ENCODE measurements at places on chromosomes 7 and 10.
A peak's percentile ranks its signal among the peaks of the same experiment; 100 is the strongest.

DNA sequence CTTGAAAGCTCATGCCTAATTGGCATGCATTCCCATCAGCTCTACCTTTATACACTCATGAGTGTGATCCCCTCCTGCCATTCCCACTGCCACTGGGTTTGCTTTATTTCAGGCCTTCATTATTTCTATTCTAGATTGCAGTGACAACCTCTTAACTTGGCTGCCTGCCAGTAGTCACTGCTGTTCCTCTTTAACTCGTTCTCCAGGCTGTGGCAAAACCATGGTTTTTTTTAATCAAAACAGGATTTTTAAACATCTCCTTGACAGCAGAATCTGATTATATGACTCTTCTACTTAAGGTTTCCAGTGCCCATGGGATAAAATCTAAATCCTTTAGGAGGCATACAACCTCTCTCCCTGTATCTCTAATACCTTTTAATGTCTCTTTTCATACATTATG lies 223.7 kb upstream of the PCDH15 start:
- no peak for DNase-seq

- DNase-seq: no peak
These were observed 67.5 kb downstream of the CHST15 start for GRCh38 chr10:124025660-124026588.

DNA sequence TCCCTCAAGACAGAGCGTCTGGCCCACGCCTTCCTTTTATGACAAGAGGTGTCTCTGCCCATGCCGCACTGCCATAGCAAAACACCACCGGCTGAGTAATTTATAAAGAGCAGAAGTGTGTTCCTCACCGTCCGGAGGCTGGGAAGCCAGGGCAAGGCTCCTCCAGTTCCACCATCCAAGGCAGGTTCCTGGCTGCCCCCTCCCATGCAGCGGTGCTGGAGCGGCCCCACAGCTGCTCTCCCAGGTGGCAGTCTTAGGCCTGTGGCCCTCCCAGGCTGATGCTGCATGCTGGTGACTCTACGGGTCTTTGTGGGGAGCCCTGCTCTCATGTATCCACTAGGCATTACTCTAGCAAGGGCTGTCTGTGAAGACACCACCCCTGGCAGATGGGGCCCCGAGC lies 113.1 kb downstream of the TCERG1L start:
- no peak for DNase-seq

- DNase-seq: no peak
These were observed 822.7 kb downstream of the PCDH15 start for GRCh38 chr10:53978301-53978700.

- no peak for DNase-seq
These were observed 1.8 kb downstream of the LRCH4 start for GRCh38 chr7:100584054-100584682.

GRCh38 chr10:121332829-121333765 lies 265.1 kb downstream of the FGFR2 start:
- no peak for DNase-seq

DNA sequence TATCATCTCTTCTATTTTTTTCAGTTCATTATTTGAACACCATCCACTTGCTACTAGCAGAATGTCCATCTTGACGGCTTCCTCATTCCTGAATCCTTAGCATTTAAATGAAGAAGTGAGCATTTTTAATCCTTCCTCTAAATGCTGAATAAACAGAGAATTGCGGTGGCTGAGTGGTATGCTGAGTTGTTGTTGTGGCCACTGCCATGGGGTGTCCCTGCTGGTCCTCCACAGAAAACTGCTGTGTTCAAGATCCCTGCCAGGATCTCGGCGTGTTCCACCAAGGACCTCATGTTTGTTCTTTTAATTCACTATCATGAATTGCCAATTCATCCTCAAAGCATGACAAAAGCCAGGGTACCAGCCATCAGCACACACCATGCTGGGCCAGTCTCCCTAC lies 48.9 kb upstream of the HABP2 start:
- DNase-seq: no peak

GRCh38 chr7:24039991-24040624 lies 243.9 kb upstream of the NPY start:
- no peak for DNase-seq

- DNase-seq: no peak
These were observed 22.9 kb downstream of the CPED1 start for GRCh38 chr7:121011401-121011800.

DNA sequence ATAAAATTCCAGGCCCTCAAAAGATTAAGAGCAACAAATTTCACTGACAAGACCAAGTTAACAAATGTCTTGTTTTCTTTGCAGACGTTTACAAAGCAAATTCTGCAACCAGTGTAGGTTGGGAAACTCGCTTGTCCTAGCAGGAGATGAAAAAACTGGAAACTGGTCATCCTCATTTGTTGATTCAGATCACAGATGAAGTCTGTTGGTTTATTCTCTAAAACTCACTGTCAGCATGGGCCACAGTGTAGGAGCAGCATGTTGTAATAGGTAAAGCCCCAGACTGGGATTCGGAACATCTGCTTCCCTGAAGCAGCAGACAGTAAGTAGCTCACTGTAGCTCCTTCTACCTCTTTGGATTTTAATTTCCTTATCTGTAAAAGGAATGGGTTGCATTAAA lies 31.5 kb downstream of the PANK1 start:
- no peak for DNase-seq

DNA sequence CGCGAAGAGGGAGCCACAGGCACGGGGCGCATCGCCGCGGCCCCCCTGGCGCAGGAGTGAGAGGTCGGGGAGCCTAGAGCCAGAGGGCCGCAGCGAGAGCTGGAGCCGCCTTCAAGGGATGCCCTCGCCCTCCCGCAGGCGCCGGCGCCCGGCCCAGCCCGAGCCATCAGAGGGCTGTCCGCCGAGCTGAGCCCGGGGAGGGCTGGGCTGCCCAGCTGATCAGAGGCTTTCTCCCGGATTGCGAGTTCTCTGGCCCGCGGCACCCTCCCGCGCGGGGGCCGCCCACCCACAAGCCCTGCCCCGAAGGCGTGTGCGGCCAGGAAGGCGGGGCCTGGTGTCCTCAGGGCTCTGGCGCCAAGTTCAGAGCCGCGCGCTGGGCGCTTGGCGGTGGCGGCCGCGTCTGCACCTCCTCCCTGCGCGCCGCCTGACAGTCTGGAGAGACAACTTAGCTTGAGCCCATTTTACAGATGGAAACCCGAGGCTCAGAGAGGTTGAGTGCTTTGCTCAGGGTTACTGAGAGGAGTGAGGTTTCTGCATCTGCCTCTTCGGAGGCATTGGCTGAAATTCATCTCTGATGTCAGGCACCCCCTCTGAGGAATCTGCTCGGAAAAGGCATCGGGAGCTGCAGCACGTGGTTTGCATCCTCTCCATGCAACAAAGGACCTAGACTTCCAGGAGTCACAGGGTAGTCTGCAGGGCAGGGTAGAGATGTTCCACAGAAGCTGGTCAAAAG lies 3.8 kb upstream of the ANTXRL start:
- peak; percentile 70 for DNase-seq

GRCh38 chr10:128025951-128026350 lies 100.3 kb downstream of the MKI67 start:
- no peak for DNase-seq

GRCh38 chr10:6346631-6347030 lies 143.9 kb downstream of the PFKFB3 start:
- DNase-seq: no peak
